ENCODE measurements at places on chromosomes 2 and 18.

GRCh38 chr2:100766806-100767205 is 53.1 kb upstream of the NPAS2 start:
- DNase-seq = no peak

GRCh38 chr2:74307720-74308119 is 35.5 kb downstream of the SLC4A5 start:
- no peak for DNase-seq

DNA sequence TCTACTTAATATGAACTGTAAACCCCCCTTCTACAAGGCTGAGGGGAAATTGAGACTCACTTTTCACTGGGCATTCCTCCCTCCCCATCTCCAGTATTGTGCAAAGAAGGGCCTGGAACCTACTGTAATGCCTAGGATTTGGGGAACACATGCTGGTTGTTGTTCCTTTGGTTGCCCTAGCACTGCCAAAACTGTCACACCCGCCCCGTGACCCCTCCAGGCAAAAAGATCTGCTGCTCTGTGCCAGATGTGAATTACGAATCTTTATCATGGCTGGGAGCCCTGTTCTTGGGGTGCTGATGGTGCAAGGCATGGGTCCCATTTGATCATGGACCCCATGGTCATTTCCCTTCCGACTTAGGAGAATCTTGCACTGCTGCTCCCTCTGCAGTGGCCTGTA is 95.4 kb downstream of the CABLES1 start:
- no peak for DNase-seq

DNA sequence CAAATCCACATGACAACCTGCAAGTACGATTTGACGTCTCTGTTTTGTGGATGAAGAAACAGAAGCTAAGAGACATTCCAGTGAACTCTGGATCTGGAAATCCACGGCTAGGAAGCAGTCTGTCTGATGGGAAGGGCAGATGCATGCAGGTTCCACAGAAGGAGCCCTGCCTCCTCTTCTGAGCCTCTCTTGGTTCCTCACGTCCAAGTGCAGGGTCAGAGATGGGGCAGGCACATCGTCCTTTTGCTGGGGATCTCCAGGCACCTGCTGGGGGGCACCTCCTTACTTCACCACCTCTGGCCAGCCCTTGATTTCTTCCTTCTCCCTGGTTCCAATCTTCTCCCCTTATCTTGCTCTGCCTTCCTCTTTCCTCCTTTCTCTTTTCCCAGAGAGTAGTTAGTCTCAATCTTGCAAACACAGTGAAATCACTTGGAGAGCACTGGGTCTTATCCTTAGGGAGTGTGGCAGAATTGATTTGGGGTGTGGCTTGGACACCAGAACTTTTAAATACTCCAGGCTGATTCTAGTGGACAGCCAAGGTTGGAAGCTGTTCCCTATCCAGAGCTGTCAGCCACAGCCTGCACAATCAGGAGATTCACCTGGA is 137.8 kb downstream of the BCL2 start:
- no peak for DNase-seq

GRCh38 chr2:69773206-69773605 is 31.3 kb downstream of the ANXA4 start:
- DNase-seq = no peak

- DNase-seq = no peak
Observed at GRCh38 chr2:43592443-43592842, 3.4 kb downstream of the THADA start.

DNA sequence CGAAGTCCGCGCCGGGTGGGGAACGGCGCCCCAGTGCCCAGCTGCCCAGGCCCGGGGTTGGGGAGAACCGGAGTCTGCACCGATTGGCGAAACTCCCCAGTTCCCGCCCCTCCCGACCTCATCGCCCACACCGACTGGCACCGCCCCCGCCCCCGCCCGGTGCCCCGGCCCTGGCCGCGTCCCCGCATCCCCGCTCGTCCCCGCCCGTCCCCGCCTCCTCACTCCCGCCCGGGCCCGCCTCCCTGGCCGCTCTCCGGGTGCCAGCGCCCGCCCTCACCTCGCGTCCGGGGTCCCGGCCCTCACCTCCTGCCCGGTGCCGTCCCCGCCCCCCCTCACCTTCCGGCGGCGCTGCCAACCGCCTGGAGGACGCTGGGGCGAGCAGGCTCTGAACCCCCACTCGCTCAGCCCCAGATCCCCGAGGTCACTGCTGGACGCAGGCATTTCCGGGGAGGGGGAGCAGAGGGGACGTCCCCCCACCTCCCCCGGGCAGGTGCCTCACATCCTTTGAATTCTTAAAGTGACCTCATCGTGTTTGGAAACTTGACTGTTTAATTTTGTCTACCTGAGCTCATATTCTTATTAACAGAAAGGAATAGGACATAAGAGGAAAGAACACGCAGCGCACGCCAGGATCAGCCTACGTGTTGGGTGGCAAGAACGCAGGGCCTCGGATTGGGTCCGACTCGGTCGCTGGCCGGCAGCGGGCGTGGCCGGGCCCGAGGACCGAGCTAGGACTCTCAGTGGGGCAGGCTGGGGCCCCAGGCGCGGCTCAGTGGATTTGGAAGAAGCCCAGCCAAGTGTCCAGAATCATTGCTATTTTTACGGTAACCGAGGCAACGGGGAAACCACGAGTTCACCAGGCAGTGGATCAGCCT is at the start of gene FAM110C:
TSS of gene FAM110C (minus strand) at position 35 of the 875 bp plus-strand sequence. CDS start 120 bp downstream, outside the sequence.
- DNase-seq = peak; percentile 37
